ENCODE measurements at places on chromosomes 11 and 22. TPM values are rescaled to one million over a fixed set of nuclear protein-coding genes. Genes with fewer than 3 reads are reported as not detected.

GRCh38 chr11:789943-790342, at the start of gene CEND1:
CEND1 (minus strand) TSS chr11:790090; CDS start chr11:788576, 1,514 bp downstream.
- no peak for DNase-seq

DNA sequence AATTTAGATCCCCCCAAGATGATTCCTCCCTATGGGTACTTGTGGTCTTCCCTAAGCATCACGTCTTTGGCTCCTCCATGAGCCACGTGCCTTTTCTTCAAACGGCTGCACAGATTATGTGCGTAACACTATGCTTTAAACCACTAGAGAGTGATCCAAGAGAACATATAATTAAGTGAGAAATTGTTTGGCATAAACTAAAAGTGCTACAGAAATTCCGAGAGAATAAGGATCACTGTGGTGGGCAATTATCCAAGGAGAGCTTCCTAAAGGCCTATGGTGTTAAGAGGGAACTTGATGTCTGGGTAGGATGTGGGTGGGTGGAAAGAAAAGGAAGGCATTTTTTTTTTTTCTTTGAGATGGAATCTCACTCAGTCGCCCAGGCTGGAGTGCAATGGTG, 110.9 kb downstream of the MAML2 start:
- DNase-seq, result no peak

GRCh38 chr11:96065379-96065778, 141.5 kb upstream of the MTMR2 start:
- no peak for DNase-seq

GRCh38 chr11:110797453-110797852, 85.2 kb upstream of the ARHGAP20 start:
- no peak for DNase-seq

Gene MMP12
- not detected for polyA plus RNA-seq

Gene KRTAP5-2
- not detected for polyA plus RNA-seq

- no peak for DNase-seq
These were observed 6.9 kb downstream of the DLG2 start for GRCh38 chr11:85620256-85620655.

GRCh38 chr11:47225552-47226400, 11.0 kb downstream of the DDB2 start:
- DNase-seq, result no peak

Gene SMC1B
- 0.06 TPM for polyA plus RNA-seq

Gene PRG3
- 0.23 TPM for polyA plus RNA-seq

GRCh38 chr22:36349726-36350125, 38.0 kb downstream of the MYH9 start:
- DNase-seq, result no peak

DNA sequence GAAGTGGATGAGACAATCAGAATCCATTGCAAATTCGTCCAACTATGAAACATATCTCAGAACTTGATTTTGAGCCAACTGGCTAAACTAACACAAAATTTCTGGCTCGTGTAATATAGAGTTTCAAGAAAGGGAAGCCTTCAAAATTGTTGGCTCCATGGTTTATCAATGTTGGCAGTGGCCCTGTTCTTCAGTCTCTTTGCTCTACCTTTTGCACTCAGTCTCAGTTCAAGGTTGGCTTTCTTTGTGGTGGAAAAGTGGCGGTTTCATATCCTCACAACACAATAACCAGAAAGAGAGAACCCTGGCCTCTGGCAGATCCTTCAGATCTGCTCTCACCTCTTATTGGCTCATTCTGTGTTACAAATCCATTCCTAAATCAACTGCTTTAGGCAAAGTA, 473.8 kb upstream of the API5 start:
- DNase-seq, result no peak

- no peak for DNase-seq
These were observed 141.8 kb downstream of the TEAD1 start for GRCh38 chr11:12815931-12816494.

Gene STX3
- 4.1 TPM for polyA plus RNA-seq

- no peak for DNase-seq
These were observed 142.3 kb downstream of the ELP4 start for GRCh38 chr11:31651822-31652221.
